ENCODE measurements at places on chromosomes 6 and 20. TPM values are rescaled to one million over a fixed set of nuclear protein-coding genes. Genes with fewer than 3 reads are reported as not detected.

DNA sequence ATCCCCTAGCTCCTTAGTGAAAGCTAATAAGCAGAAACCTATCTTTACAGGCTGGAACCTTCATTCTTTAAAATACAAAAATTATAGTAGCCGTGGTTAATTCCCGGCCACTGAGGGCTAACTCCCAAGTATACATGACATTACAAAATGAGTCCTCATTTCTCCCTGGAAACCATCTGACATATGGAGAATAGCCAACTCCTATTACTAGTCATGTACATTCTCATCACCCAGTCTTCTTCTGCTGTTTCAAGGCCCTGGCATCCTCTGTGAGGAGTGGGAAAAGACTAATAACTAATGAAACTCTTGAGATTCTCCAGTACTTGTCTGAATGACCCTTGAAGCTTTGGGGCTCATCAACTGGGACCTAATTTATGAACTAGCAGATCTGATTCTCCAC, 30.2 kb downstream of the CSNK2A1 start:
- no peaks in the 10 kb centered on the region for H3K4me1 ChIP-seq
- no peak for DNase-seq
- H3K36me3 ChIP-seq = no peaks in the 10 kb centered on the region
- no peaks in the 10 kb centered on the region for H3K27me3 ChIP-seq
- H3K27ac ChIP-seq = no peak overlapping the region

TNFRSF6B gene
- total RNA-seq = 7.4 TPM

SMLR1 gene
- total RNA-seq = not detected

- no peak overlapping the region for H3K27ac ChIP-seq
- H3K36me3 ChIP-seq = no peaks in the 10 kb centered on the region
- no peaks in the 10 kb centered on the region for H3K4me1 ChIP-seq
Observed at GRCh38 chr20:3658716-3659491, 4.3 kb downstream of the GFRA4 start.

DNA sequence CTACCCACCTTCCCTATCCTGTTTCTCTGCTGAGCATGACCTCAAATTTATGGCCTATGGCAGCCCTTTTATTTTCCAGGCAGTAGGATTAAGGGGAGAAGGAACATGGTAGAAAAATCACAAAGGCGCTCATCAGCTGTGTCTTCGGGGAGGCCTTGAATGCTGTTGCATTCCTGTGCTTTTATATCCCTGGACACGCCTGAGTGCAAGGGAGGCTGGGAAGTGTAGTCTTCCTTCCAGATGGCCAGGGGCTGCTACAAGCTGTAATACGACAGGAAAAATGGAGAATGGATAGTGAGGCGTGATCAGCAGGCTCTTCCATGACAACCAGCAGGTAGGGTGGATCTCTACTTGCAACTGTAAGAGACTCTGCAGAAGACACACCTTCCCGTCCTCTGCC, 210.9 kb upstream of the GGTLC1 start:
- H3K27me3 ChIP-seq = no peaks in the 10 kb centered on the region
- H3K4me3 ChIP-seq = no peak overlapping the region
- DNase-seq = no peak
- H3K27ac ChIP-seq = no peak overlapping the region
- no peaks in the 10 kb centered on the region for H3K36me3 ChIP-seq

DNA sequence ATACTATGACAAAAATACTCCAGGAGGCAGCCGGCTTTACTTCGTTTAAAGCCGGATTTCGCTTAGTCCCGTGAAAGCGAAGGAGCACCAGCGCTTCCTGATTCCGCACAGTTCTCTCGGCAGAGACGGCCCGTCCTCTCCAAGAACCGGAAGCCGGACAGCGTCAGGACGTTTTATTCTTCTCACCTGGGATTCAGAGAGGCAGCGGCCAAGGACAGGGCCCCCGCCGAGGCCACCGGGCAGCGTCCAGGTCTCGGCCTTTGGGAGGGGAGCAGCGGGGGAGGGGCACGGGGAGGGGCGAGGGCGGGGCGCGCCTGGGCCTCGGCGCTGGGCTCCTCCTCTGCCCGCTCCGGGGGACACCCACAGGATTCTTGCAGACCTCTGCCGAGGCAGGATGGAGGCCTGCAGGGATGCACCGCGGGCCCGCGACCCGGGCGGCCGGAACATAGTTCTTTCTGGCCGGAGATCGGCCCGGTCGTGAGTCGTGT, 2.8 kb upstream of the DIDO1 start:
- peak overlapping the region; percentile 47 for H3K4me3 ChIP-seq
- H3K27ac ChIP-seq = peak overlapping the region; percentile 99
- peak; percentile 53 for DNase-seq
- H3K36me3 ChIP-seq = no peaks in the 10 kb centered on the region
- peaks cover 28% of the 10 kb centered on the region for H3K4me1 ChIP-seq

GRCh38 chr6:139468178-139468819, 93.9 kb upstream of the CITED2 start:
- H3K27ac ChIP-seq = no peak overlapping the region
- DNase-seq = no peak
- no peak overlapping the region for H3K4me3 ChIP-seq
- no peaks in the 10 kb centered on the region for H3K27me3 ChIP-seq
- no peaks in the 10 kb centered on the region for H3K4me1 ChIP-seq

DNA sequence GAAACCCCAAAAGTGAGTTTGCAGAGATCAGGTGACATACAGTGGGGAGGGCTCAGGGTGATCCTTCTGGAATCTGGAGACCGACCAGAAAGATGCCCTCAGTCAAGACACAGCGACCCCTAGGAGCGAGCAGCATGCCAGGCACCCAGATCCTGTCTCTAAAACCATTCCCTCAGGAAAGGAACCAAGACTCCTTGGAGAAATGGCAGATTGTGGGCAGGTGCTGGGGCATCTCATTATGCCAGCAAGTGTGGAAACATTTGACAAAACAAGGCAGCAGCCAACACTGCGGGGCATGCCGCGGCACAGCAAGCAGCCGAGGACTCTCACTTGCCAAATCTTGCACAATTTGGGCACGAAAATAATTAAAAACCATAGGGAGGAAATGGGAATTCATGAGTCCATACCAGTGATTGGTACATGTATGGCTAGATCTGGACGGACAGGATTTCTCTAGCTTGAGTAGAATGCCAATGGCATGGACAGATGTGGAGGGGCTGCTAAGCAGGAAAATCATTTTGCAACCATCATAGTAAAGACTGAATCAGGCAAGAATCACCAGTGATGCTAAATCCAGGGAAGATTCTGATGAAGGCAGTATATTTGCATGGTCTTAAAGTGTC, 76.9 kb downstream of the GINS1 start:
- no peaks in the 10 kb centered on the region for H3K4me1 ChIP-seq
- H3K4me3 ChIP-seq = no peak overlapping the region
- no peaks in the 10 kb centered on the region for H3K27me3 ChIP-seq
